ENCODE measurements at places on chromosomes 11 and 22.

DNA sequence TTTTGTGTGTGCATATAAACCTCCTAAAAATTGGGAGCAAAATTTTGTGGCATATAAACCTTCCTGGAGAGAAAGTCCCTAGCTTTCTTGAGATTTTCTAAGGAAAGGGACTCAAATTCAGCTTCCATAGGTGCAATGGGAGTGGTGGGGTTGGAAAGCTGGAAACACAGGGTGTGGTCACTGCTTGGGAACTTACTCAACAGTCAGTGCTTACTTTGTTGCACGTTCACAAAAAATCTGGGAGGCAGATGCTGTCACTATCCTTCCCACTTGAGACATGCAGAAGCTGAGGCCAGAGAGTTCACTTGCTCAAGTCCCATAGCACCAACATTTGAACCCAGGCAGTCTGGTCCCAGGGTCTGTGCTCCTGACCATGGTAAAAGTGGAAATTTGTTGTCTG lies 3.9 kb upstream of the CATSPERZ start:
- no peak for DNase-seq

GRCh38 chr22:50271519-50271970 lies 1.4 kb upstream of the MAPK11 start:
- DNase-seq, result peak; percentile 73

GRCh38 chr11:117851852-117852251 lies 24.6 kb downstream of the FXYD6 start:
- peak; percentile 77 for DNase-seq

DNA sequence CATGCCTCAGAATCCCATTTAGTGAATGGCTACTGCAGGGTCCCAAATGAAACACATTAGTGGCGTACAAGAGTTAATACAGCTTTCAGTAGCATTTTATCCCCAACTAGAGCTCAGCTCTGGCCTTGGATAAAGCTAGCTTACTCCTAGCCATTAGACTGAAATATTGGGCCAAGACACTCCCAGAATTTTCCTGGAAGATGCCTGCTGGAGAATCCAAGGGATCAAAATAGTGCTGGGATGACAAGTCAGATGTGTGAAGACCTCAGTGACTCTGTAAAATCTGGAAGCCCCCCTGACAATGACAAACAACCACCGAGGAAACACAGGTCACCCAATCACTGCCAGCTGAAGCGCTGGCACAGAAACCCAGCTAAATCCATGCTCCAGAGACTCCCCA lies 303.1 kb upstream of the SORL1-AS1 start:
- peak; percentile 72 for DNase-seq

DNA sequence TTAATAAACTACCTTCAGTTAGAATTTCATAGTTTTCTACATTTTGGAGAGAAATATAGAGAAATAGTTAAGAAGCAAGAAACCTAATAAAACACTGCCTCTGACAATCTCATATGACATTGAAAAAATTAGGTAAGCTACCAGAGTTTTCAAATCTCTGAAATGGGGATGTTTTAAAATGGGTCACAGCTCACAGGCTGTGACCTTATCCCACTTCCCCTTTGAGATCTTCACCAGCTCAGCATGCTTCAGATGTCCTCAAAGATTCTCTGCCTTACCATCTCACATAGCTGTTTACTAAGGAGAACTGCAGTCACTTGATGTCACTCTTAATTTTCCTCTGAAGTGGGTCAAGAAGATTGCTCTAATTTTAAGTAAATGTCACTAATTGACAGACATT lies 717.8 kb downstream of the JRKL start:
- DNase-seq, result no peak

DNA sequence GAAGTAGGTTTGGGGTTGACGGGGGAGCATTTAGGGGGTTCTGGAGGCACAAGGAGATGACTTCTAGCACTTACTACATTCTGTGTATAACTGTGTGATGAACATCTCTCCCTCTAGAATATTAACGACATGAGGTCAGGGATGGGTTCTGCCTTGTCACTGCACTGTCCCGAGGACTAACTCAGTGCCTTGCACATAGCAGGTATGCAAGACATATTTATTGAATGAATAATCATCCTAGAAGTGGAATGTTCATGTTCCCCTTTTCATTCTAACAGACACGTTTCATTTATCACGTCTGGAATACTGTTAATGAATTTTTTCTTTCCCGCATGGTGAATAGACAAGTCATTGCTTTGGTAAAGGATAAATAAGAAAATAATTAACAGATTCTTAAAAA lies 12.6 kb downstream of the SYT13 start:
- no peak for DNase-seq
